Stimulated activated CD8-positive, alpha-beta memory T cell treated with anti-CD3 and anti-CD28 coated beads, Interleukin-15, amount 100 ng/mL, for 24 hours (primary cell): ENCODE measurements at places on chromosomes 4 and X.

DNA sequence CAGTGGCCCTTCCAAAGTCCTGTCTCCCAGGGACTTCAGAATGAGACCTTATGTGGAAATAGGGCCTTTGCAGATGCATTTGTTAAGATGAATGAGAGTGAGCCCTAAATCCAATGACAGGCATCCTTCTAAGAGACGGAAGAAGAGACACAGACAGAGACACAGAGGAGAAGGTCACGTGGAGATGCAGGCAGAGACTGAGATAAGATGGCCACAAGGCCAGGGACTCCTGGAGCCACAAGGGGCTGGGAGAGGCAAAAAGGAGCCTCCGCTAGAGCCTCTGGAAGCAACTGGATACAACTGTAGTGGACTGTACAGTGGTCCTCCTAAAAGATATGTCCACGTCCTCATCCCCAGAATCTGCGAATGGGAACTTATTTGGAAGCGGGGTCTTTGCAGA lies 19.0 kb upstream of the CD99 start:
- DNase-seq, result no peak

GRCh38 chr4:34469516-34469915 lies 1774.8 kb downstream of the ARAP2 start:
- no peak for DNase-seq

DNA sequence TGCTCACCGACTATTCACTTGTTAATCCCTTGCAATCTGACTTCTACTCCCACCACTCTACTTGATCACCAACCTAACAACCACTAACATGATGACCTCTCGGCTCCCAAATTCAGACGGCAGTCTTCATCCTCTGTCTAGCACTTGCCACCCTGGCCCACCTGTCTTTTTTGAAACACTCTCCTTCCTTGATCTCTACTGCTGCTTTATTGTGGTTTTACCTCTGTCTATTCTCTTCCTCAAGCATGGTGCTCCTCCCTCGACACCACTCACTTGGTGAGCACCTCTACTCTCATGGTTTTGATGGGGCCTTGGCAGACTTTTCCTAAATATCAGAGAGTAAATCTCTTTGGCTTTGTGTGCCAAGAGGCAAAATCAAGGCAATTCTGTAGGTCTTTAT lies 21.7 kb upstream of the CXCR3 start:
- no peak for DNase-seq

DNA sequence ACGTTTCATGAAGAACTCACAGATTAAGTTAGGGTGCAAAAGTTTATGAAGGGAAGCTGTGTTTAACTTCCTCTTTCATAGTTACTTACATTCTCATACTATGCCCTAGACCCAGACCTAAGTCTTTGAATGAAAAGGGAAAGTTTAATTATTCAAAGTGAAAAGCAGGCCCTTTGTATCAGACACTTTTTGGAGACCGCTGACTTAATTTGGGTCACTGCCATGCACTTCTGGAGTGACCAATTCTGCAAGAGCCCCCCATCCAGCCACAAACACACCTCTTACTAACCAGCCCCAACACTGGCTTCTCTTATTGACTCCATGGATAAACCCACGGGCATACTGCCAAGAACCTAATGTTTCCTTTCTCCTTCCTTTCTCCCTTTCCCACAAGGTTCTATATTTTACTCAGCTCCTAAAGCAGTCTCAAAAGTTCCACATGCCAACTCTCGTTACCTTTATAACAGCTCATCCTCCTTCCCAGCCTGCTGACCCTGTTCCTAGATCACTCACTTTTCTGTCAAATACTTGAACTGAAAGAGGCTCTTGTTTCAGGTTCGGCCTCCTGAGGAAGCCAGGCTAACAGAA lies 34.5 kb downstream of the ABCE1 start:
- DNase-seq, result no peak
